ENCODE measurements at places on chromosomes 7 and 10.

GRCh38 chr10:90805206-90805605 is 52.6 kb downstream of the HTR7 start:
- no peak for DNase-seq

DNA sequence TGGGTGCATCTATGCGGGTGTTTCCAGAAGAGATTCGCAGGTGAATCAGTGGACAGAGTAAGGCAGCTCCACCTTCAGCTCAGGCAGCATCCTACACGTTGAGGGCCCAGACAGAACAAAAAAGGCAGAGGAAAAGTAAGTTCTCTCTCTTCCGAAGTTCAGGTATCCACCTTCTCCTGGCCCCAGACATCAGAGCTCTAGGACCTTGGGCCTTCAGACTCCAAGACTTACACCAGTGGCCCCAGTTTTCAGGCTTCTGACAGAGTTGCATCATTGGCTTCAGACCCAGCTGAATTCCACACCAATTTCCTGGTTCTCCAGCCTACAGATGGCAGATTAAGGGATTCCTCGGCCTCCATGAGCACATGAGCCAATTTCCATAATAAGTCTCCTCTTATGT is 102.2 kb upstream of the GPR26 start:
- DNase-seq, result no peak

DNA sequence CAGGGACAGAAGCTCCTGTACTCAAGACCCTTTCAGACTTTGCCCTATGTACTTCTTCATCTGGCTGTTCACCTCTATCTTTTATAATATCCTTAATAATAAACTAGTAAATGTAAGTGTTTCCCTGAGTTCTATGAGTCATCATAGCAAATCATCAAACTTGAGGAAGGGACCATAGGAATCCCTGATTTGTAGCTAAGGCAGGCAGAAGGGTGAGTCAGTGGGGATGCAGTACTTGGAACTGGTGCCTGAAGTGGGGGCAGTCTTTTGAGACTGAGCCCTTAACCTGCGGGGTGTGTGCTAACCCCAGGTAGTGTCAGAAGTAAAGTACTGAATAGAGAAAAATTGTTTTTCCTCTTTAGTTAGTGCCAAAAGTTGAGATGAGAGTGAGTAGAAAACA is 6.2 kb upstream of the TMEM243 start:
- no peak for DNase-seq

DNA sequence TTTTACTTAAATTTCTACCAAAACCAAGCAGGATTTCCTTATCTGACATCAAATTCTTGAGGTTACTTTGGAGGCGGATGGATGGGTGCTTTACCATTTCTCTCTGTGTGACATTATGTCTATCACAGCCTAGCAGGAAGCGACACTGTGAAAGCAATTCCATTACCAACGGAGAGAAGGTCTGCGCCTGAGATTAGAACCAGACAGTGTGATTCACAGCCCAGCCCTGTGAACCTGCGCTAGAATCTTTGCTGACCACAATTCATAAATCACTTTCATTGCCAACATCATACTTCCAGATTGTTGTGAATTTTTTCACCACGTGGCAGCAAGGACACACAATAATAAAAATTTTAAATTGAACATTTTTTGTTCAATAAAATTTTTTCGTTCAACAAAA is 126.5 kb downstream of the CUBN start:
- DNase-seq, result peak; percentile 74

DNA sequence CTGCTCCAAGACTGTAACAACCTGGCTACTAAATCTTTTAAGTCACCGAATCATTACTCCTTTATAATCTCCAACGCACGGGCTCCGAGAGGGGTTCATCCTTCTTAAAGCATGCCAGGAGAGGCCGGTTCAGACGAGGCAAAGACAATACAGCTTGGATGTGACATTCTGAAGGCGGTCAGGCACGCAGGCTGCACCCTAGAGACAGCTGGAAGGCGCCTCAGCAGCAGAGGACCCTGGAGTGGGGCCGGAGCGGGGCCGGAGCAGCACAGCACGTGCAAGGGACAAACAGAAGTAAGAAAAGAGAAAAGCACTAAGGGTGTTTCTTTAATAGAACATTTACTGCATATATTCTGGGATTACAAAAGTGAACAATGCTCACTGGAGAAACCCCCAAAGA is 97.8 kb upstream of the PPP2R2D start:
- no peak for DNase-seq

GRCh38 chr7:82449910-82450309 is 6.3 kb upstream of the CACNA2D1 start:
- no peak for DNase-seq

GRCh38 chr10:113879691-113880090 is 25.2 kb downstream of the NHLRC2 start:
- DNase-seq, result no peak

- DNase-seq, result no peak
Measured at GRCh38 chr7:112508404-112508803, 27.6 kb downstream of the LSMEM1 start.

DNA sequence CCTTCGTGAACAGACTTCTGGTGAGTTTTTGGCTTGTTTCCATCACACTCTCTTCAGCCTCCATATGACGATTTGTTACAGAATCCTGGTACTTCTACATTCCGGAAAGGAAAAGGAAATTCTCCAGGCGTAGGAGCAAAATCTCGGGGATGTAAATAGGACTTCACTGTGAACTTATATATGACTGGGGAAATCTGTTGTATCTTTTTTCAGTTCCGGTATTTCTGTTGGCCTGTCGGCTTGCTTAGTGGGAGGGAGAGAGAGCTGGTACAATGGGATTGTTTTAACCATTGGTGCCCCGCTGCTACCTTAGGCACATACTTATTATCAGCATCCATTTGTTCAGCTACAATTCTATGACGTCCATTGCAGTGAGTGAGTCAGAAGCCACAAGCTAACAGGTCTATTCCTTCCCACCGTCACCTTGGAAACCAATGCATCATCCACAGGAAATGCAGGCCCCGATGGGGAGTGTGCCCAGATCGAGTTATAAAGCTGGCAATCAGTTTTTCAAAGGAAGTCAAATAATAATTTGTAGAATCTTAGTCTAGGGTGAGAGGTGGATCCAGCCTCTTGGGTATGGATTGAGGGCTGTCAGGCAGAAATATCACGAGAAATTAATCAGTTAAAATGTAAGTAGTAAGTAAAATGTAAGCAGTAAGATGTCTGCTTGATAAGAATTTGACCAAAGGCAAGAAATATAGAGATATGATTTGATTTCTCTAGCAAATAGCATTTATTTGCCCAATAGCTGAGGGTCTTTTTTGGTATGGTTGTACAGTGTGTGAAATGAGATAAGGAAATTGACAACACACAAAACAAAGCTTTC is 92.0 kb upstream of the MKLN1 start:
- peak; percentile 83 for DNase-seq

DNA sequence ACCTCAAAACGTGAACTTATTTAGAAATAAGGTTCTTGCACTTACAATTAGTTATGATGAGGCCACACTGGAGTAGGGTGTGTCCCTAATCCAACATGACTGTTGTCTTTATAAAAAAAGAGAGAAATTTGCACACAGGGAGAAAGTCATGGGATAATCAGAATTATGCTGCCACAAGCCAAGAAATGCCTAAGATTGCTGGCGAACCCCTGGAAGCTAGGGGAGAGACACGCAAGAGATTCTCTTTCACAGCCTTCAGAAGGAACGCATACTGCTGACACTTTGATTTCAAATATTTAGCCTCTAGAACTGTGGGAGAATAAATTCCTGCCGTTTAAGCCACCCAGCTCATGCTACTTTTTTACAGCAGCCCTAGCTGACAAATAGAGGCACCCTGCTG is 138.3 kb downstream of the CCDC71L start:
- DNase-seq, result no peak

DNA sequence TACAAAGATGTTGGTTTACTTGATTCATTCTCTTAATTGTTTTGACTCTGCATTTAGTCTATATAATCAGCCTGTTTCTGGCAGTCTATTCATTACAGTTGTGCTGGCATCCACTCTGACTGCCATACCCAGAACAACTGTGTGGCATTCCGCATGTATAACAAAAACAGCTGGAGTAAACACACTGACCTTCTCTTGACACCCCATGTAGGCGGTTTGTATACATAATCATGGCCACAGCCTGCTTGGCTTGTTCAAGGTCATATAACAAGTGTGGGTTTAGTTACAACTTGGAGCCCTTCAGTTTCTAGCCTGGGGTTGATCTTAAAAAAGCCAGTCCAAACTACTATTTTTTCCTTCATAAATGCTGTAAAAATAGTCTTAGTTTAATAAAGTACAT is 70.9 kb downstream of the MBL2 start:
- no peak for DNase-seq

GRCh38 chr7:98084631-98085030 is 22.0 kb upstream of the LMTK2 start:
- no peak for DNase-seq

DNA sequence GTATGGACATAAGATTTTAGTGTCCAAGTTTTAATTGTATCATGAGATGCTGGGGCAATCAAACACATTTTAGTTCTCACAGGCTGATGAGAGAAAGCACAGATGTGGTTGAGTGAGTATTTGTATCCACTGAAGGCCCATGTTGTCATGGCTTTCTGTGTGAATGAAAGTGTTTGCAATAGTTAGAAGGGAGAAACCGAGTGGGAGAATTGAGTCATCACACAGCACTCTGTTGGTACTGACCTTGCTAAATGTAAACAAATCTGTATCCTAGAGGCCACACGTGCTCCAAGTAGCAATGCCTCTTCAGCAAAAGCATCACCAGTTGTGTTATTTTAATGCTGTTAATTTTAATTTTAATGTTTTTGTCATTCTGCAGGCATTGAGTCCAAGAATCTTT is 121.2 kb downstream of the EMX2 start:
- DNase-seq, result no peak

DNA sequence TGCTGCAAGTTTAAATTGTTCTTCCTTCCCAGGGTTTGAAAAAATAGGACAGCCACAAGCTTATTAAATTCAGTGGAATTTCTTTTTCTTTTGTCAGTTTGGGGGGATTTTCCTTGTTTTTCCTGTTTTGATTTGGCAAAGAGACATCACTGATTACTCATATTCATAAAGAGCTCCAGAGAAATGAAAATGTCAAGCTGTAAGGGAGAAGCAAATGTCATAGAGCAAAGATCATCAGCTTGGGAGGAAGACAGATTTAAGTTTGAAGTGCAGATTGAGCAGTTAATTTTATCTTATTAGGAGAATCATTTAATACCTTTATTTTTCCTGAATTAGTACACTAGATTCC is 255.8 kb upstream of the PHYHIPL start:
- no peak for DNase-seq

- no peak for DNase-seq
Measured at GRCh38 chr10:94192333-94192732, 170.4 kb downstream of the NOC3L start.

DNA sequence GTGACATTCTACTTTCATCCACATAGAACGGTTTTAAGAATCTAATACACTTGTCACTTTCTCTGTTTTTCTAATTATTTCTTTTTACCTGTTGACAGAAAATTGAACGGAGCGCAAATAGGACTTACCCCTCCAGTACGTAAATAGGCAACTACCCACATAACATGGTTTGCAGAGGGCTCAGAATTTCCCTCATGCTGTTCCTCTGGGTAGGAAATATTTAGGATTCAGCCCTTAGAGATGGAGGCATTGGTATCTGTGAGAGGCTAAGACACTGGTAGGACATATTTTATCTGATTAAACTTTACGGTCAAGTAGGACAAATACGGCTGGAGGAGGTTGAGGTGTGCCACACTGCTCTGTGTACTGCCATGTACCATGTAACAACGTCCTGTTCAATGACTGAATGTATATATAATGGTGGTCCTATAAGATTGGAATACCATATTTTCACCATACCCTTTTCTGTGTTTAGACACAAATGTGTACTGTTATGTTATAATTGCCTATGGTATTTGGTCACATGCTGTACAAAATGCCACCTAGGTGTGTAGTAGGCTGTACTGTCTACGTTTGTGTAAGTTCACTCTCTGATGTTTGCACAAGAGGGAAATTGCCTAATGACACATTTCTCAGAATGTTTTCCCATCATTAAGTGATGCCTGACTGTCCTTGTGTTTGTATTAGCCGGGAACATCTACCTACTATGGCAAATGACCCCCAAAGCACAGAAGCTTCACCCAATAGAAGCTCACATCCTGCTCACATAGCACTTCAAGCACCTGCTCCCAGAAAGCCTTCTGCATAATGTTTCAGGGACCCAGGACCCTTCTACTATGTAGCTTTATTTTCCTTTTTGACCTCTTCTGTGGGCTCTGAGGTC is 429.4 kb upstream of the AKR1E2 start:
- DNase-seq, result no peak

DNA sequence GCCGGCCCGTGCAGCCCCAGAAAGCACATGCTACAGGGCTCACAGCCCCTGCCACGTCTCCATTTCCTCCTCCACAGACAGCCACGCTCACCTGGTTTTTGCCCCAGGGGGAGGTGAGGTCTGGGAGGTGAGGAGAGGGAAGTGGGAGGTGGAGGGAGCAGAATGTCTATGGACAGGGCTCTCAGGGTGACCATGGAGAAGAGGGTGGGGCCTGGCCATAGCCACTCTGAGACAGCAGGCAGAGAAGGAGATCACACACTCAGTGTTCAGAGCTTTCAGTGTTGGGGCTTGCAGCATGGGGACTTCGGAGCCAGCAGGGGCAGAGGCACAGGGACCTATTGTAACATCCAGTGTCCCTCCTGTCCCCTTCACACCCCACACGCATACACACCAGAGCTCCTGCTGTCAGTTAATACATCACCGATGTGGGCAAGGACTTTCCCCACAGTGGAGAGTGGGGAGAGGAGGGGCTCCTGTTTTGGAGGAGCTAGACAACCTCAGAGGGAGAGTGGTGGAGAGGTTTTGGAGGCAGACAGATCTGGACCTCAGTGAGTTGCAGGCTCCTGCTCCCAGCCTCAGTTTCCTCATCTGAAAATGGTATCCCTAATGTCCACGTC is 14.4 kb downstream of the WDFY4 start:
- no peak for DNase-seq

DNA sequence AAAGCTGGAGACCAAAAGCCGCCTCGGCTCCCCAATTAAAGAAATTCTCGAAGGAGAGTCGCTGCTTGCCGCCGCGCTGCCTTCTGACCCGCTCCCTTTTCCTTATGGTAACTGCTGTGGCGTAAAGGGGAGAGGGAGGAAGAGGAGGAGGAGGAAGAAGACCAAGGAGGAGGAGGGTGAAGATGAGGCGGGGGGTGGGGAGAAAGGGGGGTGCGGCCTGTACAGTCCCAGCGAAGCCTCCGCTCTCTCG is 388 bp downstream of the CNOT4 start:
- no peak for DNase-seq

DNA sequence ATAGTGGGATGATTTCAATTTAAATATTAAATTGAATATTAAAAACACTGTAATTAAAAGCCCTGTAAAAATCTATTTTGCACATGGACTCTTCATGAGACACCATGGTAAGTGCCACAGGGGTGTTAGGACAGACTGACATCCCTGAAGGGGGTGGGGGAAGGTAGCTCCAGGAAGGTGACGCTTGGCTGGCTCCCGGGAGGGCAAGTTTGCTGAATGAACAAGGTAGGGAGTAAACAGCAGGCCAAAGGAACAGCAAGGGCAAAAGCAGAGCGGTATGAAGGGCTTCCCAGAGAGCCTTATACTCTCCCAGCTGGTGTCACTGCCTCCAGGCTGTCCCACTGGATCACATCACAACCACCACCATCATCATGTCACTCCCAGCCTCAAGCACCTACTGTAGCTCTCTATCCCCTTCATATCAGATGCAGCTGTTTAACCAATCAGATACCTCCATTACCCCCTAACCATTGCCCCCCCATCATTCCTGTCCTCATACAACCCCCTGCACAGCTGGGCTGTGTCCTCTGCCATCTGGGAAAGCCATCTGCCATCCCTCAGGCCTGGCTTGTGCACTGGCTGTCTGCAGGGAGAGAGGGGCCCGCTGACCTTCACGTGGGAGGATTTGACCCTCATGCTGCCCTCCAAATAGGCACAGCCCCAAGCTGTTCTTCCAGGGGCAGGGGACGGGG is 19.5 kb downstream of the HSPA12A start:
- no peak for DNase-seq
